ENCODE measurements at places on chromosomes 4 and X.

- no peak for DNase-seq
Observed at GRCh38 chr4:154517591-154517990, 26.0 kb upstream of the DCHS2 start.

- DNase-seq, result no peak
Observed at GRCh38 chrX:10111364-10112148, 45.2 kb upstream of the CLCN4 start.

- DNase-seq, result no peak
Observed at GRCh38 chr4:153541456-153542096, 75.4 kb downstream of the TMEM131L start.

GRCh38 chr4:58456727-58457384 lies 1346.7 kb upstream of the IGFBP7 start:
- DNase-seq, result no peak

DNA sequence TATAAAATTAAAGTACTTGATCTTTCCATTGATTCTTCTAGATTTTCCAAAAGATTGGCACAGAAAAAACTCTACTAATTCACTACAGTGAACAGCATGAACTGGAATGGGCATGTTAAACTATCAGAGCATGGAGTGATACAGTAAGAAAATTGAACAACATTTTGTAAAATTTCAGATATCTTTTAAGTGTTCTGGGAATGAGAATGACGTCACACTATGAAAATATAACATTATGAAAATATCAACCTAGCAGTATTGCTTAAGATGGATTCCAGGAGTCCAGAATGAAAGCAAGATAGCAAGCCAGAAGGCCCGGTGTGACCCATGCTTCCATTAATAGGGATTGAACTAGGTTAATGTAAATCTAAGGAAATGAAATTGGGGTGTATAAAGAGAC lies 319.9 kb downstream of the GABRG1 start:
- no peak for DNase-seq

DNA sequence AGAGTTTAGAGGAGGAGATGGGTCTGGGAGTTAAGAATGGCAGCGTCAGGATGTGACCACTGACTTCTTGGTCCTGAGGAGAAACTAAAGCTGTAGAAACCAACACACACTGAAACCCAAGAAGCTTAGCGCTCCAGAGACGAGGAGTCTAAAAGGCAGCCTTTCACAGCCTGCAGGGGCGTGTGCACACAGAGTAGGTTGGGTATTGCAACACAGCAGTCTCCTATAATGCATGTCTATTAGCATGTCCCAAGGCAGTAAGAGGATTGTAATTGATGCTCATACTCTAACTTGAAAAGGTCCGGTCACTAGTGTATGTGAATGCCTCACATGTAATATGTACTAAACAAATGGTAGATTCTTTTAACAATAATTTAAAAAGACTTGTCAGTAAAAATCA lies 57.4 kb downstream of the PTTG2 start:
- no peak for DNase-seq

DNA sequence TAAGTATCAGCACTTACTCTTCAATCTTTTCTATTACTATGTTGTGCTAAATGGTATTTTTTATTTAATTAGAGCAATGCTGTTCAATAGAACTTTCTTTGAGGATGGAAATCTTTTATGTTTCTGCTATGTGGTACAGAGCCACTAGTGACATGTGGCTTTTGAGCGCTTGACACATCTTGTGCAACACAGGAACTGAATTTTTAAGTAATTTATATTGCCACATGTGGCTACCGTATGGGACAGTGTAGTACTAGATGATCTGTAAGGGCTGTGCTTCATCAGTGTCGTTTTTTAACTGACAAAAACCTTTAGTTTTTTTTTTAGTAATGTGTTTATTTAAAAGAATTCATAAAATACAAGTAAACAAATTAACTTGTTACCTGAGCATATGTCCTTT lies 22.4 kb downstream of the HPRT1 start:
- DNase-seq, result no peak

DNA sequence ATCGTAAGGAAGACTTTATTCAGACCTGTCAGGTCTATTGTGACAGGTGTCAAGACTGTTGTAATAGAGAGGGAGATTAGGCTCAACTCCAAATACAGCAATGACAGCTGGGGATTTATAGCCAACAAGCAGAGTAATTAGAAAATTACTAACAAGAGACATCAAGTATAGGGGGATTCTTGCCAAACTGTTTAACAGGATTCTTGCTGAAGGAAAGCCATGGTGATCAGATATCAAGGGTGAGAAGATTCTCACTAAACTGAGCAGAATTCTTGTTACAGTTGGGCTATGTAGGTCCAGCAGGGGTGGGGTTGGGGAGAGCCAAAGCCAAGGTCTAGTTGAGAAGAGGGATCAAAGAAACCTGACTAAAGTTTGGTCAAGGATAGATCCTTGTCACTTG lies 461.0 kb upstream of the GALNT7 start:
- DNase-seq, result no peak

- DNase-seq, result no peak
Observed at GRCh38 chr4:76486588-76487276, 51.7 kb downstream of the SHROOM3 start.

GRCh38 chr4:70703619-70704214 lies 15.4 kb downstream of the UTP3 start:
- DNase-seq, result no peak

DNA sequence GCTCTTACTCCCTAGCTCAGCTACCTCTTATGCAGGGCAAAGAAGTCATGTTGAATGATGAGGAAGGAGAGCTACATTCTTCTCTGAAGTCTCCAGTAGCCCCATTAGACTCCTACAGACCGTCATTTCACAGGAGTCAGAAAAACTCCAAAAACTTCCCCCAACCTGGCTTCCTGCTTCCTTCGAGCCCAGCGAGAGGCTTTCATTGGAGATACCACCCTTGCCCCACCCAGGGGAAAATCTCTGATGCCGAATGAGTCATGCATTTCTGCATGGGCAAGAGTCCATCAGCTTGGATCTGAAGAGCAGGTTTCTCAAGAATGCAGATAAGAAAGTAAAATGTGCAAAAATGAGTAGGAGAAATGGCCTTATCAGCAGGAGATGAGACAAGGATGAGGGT lies 53.0 kb downstream of the ARSF start:
- no peak for DNase-seq

- DNase-seq, result no peak
Observed at GRCh38 chr4:104643805-104644204, 149.1 kb upstream of the CXXC4 start.

DNA sequence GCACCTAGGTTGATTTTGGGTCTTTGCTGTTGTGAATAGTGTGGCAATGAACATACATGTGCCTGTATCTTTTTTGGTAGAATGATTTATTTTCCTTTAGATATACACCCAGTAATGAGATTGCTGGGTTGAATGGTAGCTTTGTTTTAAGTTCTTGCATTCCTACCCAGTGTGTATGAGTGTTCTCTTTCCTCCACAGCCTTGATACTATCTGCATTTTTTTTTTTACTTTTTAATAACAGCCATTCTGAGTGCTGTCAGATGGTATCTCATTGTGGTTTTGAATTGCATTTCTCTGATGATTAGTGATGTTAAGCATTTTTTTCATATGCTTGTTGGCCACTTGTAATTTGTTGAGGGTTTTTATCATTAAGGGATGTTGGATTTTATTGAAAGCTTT lies 351.8 kb upstream of the GNPDA2 start:
- DNase-seq, result no peak

GRCh38 chrX:124679199-124679598 lies 332.8 kb downstream of the SH2D1A start:
- no peak for DNase-seq

DNA sequence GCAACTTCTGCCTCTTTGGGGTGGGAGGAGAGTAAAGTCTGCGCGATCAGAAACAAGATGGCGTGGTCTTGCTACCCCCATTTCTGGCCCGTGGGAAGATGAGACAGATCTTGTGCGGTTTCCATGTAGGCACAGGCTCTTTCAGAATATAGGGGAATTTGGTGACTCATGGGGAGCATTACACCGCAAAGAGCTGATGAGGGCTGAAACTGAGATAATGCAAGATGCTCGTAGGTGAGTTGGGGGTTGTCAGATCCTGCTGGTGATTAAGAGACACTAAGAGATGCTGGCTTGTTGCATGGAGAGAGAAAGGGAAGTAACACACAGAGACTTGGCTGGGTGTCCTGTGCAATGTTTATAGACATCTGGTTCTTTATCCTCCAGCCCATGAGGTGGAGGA lies 1.5 kb downstream of the EVC start:
- DNase-seq, result no peak

DNA sequence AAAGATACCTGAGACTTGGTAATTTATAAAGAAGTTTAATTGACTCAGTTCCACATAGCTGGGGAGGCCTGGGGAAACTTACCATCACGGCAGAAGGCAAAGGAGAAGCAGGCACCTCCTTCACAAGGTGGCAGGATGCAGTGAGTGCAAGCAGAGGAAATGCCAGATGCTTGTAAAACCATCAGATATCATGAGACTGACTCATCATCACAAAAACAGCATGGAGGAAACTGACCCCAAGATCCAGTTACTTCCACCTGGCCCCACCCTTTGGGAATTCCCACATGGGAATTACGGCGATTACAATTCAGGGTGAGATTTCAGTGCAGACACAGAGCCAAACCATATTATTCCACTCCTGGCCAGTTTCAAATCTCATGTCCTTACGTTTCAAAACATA lies 514.7 kb upstream of the SPANXN1 start:
- no peak for DNase-seq

- no peak for DNase-seq
Observed at GRCh38 chrX:64977830-64978229, 1.6 kb upstream of the ZC4H2 start.

DNA sequence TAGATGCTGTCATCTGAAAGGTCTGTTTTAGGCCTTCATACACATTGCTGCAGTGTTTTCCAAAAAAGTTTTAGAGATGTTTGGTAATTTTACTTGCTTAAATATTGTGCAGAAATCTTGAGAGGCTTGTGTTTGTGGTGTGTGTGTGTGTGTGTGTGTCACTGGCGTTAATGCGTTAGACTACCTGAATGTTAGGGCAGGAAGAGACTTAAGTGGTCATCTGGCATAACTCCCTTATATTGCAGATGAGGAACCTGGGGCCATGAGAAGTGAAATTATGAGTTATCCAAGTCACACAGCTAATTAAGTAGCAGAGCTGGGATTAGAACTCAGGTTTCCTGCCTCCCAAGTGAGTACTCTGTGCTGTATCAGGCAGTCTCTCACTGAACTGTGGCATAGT lies 1.4 kb downstream of the LSM6 start:
- no peak for DNase-seq

- DNase-seq, result no peak
Observed at GRCh38 chr4:107719207-107719921, 670 bp downstream of the PAPSS1 start.

DNA sequence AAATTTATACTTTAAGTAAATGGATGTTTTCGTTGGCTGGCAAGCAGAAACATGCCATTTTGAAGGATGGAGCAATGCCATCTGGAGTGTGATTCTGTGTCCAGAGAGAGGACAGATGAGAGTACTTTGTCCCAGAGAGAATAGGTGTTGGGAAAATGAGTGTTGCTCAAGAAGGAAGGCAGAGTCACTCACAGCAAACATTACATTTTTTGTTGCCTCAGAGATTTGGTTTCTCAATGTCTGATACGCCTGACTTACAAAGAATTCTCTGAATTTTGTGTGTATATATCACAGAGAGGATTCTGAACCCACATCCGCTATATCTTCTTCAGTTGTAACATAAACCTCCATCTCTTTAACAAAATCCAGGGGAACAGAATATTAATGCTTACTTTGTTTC lies 102.8 kb upstream of the PCDH18 start:
- DNase-seq, result no peak

DNA sequence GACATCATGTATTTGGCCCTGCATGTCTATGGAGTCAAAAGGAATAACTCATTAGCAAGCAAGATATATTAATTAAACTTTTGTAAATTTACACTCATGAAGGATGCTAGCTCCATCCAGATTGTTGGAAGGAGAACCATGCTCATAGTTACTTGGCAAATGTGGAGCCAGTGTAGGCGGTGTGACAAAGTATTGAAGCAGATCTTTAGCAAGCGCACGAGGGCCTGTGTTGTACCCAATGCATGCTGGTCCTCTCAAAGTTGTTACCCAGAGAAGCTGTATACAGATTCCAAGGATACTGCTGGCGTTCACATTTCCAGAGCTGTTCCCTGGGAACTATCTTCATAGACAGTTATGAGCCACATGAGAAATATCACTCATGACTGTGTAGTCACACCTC lies 196.4 kb upstream of the MBNL3 start:
- no peak for DNase-seq

All from endothelial cell (in vitro differentiated cells).